Tibial artery (tissue), 4 donors: ENCODE measurements at places on chromosomes 1 and 21.

DNA sequence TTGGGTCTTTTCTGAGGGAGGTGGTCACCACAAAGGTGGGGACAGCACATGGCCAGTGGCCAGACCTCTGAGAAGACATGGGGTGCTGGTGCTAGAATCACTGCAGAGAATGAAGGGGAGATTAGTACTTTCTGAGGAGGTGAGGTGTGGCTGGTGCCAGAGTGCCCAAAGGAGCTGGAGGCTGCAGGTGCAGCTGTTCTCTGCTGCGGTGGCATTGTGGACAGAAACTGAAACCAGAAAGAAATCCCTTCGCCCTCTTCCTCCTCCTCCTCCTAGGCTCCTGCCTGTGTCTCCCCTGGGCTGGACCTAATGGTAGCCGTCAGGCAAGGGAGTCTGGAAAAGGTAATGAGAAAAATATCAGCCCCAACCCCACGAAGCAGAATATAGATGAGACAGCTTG lies 261.7 kb downstream of the TM2D1 start:
- no peak for DNase-seq

GRCh38 chr1:56430141-56430839 lies 149.1 kb downstream of the PLPP3 start:
- no peak for DNase-seq

GRCh38 chr1:60033066-60033465 lies 40.5 kb downstream of the C1orf87 start:
- no peak for DNase-seq

- DNase-seq, result no peak
Observed at GRCh38 chr1:25082216-25082899, 149.9 kb downstream of the SYF2 start.

- no peak for DNase-seq
Observed at GRCh38 chr1:39387452-39387851, 104.0 kb upstream of the BMP8A start.

GRCh38 chr1:176560681-176561080 lies 97.7 kb downstream of the PAPPA2 start:
- DNase-seq, result no peak

DNA sequence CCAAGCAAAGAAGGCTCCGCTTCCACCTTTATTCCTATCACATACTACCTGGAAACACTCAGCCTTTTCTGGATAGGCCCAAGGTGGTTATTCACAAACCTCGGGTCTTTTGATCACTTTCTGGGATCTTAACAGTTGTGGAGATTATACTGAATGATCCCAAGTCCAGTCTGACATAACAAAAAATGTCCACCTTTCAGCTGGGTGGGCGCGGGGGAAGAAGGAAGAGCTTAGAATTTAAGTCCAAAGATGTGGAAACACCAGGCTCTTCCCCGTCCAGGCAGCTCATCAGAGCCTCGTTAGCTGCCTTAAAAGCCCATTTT lies 338 bp upstream of the C1orf53 start:
- no peak for DNase-seq
